ENCODE measurements at places on chromosomes 4 and X.

- no peak for DNase-seq
Observed at GRCh38 chr4:1684506-1685234, 557 bp upstream of the FAM53A start.

- no peak for DNase-seq
Observed at GRCh38 chr4:8756816-8757215, 114.8 kb downstream of the HMX1 start.

DNA sequence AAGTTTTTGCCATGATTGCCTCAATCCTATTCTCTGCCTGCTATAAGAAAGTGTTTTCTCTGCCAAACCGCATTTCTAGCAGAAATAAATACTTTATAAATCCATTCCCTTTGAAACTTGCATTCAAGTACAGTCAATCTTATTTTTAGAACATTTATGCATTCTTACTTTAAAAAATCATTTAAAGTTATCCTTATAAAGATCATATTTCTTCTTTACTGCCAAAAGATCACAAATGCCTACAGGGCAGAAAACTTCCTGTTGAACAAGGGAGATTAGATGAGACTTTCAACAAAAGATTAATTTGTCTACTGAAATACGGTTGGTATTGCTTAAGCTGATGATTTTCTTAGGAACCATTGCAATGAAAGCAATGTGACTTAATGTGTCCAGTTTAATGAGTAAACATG, 207.2 kb upstream of the SLIT2 start:
- no peak for DNase-seq

GRCh38 chrX:47148946-47149345, 3.9 kb downstream of the RBM10 start:
- DNase-seq, result no peak

DNA sequence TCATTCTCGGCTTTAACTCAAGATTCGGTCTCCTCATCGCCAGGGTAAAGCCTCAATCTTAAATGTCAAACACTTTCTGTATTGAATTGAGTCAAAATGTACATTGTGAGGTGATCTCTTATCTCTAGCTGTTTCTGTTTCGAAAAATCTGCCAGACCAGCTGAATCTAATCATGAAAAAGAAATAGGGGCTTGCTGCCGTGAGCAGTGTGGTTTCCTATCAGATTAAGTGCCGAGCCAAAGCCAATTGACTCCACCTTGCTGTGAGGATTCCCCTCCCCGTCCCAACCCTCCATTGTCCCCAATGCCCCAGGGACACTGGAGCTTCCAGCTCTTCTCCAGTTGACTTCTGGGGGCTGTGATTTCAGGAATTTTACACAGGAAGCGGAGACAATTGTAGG, 12.5 kb upstream of the CRLF2 start:
- DNase-seq, result no peak

DNA sequence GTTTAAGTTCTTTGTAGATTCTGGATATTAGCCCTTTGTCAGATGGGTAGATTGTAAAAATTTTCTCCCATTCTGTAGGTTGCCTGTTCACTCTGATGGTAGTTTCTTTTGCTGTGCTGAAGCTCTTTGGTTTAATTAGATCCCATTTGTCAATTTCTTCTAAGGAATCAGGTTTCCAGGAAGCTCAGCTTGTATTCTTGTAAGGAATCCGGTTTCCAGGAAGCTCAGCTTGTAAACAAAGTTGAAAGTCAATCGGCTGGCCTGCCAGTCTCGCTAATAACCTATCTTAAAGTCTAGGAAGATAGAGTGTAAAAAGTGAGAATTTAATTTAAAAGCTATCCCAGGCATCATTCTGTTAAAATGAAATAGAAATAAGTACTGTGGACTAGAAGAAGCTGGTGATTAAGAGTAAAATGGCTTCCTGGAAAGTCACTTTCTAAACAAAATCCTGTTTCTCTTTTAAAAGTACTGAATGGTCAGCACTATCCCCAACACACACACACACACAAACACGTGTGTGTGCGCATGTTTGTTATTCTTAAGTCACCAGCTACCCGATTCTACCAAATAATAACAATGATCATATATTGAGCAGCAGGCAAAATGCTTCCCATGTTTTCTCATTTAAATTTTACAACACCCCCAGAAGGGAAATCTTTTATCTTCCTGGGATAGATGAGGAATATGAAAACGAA, 171.7 kb downstream of the PAPSS1 start:
- no peak for DNase-seq

DNA sequence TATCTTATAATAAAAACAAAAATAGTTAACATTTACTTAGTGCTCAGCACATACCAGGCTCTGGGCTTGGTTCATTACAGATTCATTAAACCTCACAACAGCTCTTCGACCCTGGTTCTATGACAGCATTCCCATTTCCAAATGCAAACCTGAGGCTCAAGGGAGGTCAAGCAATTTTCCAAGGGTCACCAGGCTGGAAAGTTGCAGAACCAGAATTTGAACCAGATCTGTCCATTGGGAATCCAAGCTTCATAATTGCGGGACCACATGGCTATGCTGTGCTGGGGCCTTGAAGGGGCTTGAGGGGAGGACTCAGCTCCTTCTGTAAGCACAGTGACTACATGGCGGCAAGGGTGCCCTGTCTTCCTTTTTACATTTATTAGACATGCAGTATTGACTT, 197.3 kb upstream of the LNX1 start:
- DNase-seq, result no peak

DNA sequence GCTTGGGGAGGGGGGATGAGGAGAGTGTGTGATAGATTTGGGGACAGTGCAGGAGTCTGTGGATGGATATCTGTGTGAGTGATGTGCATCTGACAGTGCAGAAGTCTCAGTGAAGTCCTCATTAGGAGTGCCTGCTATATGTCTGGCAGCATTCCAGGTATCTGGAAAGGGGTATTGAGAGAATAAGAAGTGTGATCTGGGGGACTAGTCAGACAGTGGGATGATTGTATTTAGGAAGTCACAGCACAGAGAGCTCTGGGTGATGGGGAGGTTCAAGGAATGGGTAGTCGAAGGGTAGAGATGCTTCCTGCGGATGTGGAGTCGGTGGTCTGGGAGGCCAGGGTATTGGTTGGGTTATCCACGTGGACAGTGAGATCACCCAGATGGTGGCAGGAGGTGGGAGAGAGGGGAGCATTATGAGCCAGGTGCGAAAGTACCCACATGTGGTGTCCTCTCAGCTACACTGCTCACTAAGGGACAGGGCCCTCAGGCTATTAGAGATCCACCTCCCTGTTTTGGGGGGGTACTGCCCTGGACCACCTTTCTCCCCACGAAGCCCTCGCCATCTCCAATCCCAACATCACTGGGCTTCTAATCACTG, 9.8 kb downstream of the MAGED2 start:
- DNase-seq, result no peak

DNA sequence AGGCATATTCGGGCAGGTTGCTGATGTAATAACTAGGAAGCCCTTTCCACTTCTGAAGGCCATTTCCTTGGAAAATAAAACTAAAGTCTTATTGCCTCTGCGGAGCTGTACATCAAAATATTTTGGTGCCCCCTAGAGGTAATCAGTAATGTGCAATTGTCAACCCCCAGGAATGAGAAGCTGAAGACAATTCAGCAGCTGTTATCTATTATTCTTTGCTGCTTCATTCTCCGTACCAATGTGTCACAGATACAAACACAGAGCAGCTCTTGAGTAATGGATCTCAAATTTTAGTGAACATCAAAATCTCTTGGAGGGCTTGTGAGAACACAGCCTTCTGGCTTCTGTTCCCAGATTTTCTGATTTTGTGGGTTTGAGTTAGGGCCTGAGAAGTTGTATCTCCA, 3.5 kb upstream of the SLIT2 start:
- DNase-seq, result peak; percentile 40

DNA sequence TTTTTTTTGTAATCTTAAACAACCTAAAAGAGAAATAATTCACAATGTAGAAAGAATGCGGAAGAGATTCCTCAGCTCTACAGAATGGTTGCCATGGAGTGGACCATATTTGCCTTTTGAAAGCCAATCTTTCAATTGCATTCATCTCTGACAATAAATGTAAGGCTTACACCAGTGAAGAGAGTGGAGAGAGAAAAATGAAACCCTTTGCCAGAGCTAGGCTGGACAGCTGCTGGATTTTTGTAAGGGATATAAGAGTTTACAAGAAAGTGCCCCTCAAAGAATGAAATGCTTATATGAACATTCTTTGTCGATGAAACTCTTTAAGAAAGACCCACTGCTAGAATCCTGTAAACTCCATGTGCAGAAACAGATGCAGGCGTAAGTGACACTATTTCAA, 66.0 kb upstream of the FAT1 start:
- DNase-seq, result no peak

DNA sequence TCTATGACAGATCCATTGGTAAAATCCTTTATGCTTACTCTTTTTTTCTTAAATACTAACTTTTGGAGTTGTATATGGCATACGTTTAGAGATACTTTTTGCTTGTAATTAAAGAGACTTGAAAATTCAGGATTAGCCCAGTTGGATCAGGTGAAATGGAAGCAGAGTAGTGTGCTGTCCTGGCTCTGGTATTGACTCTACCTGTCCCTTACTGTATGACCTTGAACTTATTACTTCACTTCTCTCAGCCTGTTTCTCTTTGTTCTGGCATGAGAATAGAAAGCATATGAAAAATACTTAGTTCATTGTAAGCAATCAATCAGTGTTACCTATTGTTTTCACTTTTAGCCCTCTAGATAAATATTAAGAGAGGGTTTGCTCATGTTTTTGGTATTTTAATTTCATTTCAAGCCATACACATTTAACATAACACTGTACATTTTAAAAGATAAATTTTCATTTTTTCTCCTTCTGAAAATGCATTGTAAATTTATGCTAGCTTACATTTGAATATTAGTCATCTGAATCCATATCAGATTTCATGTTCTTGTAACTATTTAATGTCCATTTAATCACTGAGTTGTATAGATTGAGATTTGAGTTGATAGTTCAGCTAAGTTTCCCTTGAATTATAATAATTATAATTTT, 35.9 kb downstream of the GUCY1B1 start:
- DNase-seq, result no peak

GRCh38 chr4:8171266-8171665, 12.7 kb upstream of the ABLIM2 start:
- DNase-seq, result no peak

DNA sequence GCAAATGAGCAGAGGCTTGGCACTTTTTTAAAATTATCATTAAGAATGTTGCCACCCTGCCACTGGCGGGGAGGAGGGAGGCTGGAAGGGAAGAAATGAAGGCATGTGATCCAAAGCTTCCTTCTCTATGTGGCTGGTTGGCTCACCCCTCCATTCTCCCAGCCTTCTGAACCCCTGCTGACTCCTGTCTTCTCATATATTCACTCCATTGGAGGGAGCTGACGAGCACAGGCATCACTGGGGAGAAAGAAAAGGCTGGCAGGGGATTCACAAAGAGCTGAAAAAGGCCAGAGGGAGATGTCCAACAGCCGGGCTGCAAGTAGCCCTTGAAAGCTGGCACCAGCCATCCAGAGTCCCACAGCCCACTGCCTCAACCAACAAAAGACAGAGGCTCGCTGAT, 495.6 kb downstream of the BCOR start:
- DNase-seq, result no peak
